Upper lobe of right lung (tissue), 1 donor: ENCODE measurements at places on chromosomes 7 and 10.
A peak's percentile ranks its signal among the peaks of the same experiment; 100 is the strongest.

- DNase-seq = peak; percentile 42
Observed at GRCh38 chr10:11865561-11865960, 42.4 kb downstream of the PROSER2 start.

- DNase-seq = no peak
Observed at GRCh38 chr10:94282369-94282768, 80.4 kb downstream of the NOC3L start.

DNA sequence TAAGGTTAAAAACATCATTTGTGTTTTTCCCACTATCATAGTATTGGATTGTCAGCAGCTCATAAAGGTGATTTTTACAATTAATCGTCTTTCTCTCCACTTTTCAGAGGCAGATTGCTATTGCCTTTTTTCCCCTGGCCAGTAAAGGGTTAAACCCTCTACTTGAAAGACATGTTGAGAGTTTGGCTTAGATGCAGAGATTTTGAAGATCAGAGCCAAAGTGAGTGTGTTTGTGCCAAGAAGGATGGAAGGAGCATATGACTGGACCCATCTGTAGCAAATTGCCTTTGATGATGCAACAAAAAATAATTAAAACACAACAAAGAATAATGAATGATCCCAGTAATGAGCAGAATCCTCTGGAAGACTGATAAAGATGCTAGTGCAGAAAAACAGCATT is 373.1 kb downstream of the MALRD1 start:
- DNase-seq = no peak

DNA sequence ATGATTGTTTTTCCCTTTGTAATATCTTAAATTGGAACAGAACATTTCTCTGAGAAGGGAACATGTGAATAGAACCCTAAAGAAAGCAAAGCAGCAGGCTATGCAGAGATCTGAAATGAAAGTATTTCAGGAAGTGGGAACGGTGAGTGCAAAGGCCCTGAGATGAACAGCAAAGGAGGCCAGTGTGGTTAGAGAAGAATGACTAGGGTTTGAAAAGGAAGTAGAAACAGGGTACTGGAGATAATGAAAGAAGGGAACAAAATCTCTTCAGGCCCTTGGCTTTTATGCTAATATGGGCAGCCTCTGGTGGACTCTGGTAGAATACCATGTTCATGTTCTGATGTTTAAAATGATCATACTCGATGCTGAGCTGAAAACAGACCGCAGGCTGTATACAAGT is 22.2 kb downstream of the ARHGAP21 start:
- no peak for DNase-seq

- DNase-seq = no peak
Observed at GRCh38 chr7:91367812-91368578, 103.8 kb downstream of the FZD1 start.

GRCh38 chr10:71533936-71534335 is 137.2 kb downstream of the CDH23 start:
- DNase-seq = no peak

- no peak for DNase-seq
Observed at GRCh38 chr7:30303312-30304039, 19.1 kb downstream of the ZNRF2 start.

GRCh38 chr7:151013733-151014497 is 10.4 kb downstream of the ATG9B start:
- DNase-seq = peak; percentile 82

GRCh38 chr10:6383096-6383812 is 180.5 kb downstream of the PFKFB3 start:
- DNase-seq = no peak

DNA sequence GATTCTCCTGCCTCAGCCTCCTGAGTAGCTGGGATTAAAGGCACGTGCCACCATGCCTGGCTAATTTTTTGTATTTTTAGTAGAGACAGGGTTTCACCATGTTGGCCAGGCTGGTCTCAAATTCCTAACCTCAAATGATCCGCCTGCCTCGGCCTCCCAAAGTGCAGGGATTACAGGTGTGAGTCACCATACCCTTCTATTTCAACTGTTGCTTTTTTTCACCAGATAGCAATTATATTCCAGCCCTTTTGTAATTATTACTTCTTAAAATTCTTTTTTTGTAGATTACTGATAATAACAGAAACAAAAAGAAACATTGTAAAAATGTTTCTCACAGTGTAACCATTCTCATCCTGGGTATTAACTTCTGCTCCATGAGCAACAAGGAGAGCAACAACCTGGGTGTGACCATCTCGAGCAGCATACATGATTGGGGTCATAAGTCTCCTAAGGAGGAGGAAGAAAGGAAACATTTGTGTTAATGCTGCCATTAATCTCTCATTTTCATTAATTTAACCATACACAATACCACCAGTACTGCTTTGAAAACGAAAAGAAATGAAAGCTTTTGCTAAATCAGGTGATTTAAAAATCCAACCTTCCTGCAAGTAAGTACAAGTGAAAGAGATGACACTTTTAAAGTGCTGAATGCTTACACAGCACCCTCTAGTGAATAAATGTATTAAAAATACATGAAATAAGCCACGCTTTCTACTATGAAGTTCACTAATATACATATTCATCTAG is 41.8 kb downstream of the ASZ1 start:
- DNase-seq = no peak

DNA sequence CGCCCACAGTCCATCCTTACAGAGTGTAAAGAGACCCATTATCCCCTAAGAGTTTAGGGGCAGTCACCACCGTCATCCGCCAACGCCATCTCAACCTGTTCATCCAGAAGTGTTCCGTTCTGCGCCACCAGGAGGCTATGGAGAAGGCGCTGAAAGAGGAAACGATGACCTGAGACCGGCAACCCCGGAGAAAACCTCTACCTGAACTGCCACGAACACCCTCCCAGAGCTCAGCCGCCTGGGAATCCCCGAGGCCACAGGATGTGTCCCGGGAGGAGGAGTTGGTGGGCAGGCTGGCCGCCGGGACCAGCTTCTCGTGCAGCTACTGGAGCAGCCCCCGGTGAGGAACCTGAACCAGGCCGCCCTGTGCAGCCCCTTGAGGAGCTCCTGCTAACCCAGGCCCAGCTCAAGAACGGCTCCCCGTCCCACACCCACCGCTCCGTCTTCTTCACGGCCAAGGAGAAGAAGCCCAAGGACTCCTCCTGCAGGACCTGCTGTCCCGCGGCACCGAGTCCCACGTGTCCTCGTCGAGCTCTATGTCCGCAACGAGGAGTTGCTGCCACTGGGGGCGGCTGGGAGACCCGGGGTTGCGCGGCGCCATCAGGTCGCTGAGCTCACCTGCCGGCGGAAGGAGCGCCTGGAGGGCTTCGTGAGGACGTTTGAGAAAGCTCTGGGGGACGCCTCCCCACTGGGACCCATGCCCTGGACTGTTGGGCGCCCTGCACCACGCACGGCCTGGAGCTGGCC is 21.1 kb upstream of the LANCL2 start:
- DNase-seq = no peak

GRCh38 chr7:107684947-107685463 is 24.4 kb downstream of the SLC26A4 start:
- DNase-seq = no peak

GRCh38 chr10:103153302-103154197 is 39.5 kb downstream of the NT5C2 start:
- DNase-seq = no peak

DNA sequence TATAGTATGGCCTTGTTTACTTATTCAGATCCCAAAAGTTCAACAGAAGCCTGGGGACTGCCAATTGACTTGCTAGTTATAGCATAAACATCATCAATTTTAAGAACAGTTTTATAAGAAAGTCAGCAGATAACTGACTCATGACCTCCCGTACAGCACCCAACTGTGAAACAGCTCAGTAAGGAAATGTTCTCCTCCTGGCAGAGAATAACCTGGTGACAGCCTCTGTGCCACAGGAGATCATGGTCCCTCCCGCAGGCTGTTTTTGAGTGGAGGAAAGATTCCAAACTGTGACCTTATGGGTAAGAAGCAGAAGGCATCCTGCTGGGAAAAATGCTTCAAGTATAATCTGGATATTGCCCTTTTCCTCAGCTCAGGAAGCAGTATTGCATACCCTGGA is 182.5 kb downstream of the SEMA3D start:
- DNase-seq = no peak

DNA sequence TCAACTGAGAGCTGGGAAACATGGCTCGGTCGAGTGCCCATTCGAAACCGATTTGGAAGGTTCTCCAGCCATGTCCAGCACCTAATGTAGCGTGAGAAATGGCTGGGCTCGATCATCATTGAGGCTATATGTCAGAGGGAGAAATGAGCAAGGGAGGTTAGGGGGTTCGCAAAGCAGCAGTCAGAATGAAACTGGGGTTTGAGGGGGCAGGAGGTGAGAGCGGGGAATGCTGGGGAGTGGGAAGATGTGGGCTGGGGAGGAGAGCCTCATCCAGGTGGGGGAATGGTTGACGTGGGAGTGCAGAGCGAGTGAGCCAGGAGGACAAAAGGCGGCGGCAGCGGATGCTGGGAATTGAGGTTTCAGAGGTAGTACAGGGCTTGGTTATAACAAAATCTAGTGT is 34.8 kb upstream of the GALNTL5 start:
- no peak for DNase-seq

- peak; percentile 48 for DNase-seq
Observed at GRCh38 chr7:155992974-155993373, 180.7 kb upstream of the SHH start.

GRCh38 chr10:125797994-125798662 is 22.5 kb upstream of the MMP21 start:
- DNase-seq = no peak
